Colonic mucosa (tissue), 4 donors: ENCODE measurements at places on chromosomes 5 and 9.

DNA sequence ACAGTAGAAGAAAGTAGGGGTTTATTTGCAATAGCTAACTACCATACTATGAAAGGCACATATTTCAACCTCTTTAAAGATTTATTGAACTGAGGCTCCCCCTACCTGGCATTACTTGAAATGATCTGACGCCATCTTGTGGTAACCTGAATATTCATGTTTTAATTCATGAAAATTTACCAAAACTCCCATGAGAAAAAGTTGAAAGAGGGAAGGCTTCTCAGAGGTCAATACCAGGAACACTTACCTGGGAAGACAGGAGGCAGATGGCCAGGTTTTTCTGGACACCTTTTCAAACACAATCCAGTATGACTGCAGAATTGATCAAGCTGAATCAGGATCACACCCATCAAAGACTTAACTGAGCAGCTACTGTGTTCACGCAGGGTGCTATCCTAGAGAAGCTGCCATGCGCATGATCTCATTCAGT, 9.4 kb downstream of the PRELID2 start:
- DNase-seq: no peak

DNA sequence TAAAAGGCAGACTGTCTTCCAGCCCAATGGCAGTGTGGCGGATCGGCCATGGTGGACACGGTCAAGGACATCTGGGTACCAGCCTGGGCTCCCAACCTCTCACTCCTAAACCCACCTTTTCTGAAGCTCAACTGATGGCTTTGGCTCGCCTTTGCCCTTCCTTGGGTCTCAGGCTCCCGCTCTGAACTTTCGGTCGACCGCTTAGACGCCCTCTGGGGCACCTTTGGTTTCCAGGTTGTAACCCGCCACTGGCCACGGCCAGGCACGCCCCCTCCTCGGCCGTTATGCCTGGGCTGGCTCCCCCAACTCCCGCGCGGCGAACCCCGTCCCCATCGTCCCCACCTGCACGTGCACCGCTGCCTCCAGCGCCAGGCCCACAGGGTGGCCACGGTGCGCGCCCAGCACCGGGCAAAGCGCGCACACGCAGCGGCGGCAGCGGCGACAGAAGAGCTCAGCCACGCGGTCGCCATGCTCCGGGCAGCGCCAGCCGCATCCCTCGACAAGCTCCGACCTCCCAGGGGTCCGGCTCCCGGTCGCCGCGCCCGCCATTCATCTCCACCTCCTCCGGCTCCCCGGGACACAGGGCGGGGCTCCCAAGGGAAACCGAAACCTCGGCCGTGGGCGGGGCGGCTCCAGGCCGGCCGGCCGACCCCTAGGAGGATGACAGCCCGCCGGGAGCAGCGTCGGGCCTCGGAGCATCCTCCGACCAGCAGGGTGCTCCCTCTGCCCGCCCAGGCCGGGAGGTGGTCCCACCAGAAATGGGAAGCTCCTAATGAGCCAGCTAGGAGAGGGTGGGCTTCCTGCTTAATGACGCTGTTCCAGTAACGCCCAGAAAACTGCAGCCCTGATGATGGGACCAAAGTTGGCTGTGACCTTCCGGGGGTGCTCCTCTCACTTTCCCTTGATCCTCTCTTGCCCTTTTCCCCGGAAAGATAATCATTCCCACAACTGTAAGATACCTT, at the start of gene TRIM14:
TSS of gene TRIM14 (minus strand) at position 583 of the 962 bp plus-strand sequence. CDS start at position 549, 34 bp downstream.
- peak; percentile 87 for DNase-seq

DNA sequence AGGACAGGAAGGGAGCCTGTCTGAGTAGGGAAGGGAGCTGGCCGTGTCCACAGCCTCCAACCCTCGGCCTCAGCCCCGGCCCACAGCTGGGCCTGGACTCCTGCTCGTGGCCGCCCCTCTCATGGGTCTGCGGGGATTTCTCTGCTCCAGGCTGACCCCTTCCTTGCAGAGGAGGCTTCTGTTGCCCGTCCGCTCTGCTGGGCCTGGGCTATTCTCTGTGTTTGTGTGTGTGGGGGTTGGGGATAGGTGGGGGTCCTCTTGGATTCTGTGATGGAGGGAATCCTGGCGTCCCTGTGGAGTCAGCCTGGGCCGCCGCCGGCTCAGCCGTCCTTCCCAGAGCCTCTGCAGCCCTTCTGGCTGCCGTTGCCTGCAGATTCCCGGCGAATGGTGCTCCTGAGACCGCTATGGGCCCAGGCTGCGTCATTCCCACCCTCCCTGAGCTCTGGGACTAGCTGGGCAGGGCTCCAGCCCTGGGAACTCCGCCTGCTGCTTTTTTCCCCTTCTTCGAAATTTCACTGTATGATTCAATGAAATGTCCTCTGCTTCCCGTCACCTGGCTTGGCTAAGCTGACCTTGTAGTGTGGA, 64.2 kb downstream of the FGF18 start:
- DNase-seq: peak; percentile 29

- no peak for DNase-seq
Measured at GRCh38 chr5:8879248-8879647, 666.6 kb downstream of the SEMA5A start.

DNA sequence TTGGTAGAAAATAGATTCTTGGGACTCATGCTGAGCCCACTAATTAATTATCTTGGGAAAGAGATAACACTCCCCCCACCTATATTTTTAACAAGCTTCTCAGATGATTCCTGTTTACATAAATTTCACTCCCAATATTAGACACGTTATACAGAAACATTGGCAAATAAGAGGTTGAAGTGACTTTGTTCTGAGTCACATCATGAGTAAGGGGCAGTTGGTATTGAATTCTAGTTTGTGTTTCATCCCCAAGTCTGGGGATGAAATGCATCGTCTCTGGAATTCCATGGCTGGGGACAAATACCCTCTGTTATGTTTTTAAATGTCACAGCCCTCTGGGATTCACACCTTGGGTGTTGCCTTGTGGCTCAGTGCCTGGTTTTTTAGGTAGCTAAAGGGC, 41.0 kb downstream of the BASP1 start:
- DNase-seq: no peak

- no peak for DNase-seq
Measured at GRCh38 chr9:117737721-117738226, 33.6 kb downstream of the TLR4 start.

DNA sequence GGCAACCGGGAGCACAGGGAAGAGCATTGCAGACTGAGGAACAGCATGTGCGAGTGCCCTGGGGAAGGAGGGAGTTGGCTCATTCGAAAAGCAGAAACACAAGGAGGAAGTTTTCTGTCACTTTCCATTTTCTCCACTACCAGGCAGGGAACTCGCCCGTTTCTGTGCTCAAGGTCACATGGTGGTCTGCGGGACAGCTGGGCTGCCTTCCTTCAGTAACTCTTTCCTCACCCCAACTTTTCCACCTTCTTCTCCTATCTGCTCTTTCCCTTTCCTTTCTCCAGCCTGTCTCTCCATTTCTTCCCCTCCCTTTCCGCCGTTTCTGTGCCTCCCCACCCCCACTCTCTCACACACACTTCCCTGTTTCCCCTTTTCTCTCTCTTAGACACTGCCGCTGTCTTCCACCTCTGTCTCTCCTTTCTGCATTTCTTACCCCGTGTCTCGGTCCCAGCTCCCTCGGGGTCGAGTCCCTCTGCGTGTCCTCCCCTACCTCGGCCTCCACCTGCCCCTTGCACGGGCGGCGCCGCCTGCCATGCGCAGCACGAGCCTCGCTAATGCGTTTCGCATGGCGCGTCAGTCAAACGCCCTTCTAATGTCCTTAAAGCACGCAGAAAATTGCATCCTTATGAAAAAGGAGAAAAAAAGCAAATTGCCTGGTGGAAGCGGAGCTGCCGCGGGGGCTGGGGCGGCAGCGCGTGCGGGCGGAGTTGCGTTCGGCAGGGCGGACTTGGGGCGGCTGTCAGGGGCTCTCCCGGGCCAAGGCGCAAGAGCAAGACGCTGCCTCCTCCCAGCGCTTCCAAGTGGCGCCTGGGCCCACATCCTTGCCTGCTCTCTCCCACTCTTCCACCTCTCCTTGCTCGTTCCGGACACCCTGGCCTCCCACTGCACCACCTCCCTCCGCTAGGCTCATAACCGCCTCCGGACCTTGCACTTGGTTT, 9.5 kb downstream of the BARX1 start:
- DNase-seq: peak; percentile 29

DNA sequence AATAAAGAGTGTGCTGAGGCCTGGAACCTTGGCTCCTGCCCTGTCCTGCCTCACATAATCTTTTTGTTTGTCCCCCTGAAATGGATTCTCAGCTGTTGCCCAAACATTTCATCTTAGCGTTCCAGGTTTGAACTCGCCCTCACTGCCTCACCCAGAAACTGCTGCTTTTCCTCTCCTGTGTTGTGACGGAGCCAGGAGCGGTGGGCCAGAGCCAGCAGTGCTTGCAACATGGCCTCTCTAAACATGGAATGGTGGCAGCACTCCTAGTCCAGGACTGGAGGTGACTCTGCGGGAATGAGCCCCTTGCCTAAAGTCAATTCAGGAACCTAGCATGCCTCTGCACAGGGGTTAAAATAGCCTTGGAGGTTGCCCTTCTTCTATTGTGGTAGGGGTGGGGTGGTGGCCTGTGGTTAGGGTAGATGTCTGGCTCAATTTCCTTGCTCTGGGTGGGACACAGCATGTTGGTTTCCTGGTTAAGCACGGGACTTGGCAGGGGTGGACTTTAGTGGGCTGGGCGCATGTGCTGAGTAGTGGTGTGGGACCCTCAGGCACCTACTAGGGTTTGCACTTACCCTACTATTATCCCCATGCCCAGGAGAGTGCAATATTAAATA, 101.6 kb downstream of the SLC25A46 start:
- DNase-seq: no peak

GRCh38 chr9:76905791-76906646, at the start of gene PRUNE2:
TSS of gene PRUNE2 (minus strand) at chr9:76906114. CDS start at chr9:76905963, 151 bp downstream.
- peak; percentile 80 for DNase-seq

DNA sequence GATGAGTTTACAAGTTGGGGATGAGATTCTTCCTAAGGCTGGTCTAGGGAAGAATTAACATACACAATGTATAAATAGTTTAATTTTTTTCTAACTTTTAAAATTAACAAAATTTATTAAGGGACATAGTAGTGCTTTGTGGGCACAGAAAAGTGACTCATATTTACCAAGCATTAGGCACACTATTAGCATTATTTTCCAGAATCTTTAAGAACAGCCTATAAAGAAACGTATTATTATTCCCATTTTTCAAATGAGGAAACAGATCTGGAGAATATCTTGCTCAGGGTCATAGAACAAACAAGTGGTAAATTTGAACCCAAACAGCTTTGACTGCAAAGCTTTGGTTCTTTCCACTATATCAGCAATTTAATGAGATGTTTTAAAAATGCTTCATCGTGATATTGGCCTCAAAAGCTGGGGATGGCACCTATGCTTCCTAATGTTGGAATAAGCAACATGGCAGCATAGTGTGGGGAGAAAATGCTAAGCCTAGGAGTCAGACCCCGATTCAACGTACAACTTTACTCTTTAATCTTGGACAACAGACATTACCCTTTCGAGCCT, 55.9 kb downstream of the ABCA1 start:
- DNase-seq: no peak

DNA sequence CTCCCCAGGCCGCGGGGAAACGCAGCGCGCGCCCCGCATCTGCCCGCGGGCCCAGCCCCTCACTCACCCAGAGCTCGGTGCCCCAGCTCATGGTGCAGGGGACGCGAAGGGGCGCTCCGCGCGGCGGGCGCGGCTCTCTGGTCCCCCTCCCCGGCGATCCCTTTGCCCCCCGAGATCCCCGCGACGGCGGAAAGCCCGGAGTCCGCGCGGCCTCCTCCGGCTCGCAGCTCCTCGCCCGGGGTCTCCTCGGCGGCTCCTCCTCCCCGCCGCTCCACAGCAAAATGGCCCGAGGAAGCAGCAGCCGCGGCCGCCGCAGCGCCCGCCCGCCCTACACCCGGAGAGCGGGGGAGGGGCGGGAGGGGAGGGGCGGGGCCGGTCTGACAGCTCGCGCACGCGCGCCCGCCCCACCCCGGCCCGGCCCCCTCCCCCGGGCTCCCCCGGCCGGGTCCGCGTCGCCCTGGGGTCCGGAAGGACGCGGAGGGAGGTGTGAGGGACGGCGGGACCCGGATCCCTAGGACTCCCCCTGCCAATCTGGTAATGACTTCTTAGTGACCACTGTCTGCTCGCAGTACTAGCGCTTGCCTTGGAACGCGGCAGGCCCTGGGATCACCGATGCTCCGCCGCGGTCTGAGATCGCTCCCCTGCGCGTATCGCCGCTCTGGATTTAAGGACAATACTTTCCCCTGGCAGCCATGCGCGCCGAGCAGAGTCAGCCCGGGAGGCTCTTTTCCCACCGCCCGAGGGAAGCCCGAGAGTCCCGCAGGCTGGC, at the start of gene FNBP1:
TSS of gene FNBP1 (minus strand) at position 305 of the 769 bp plus-strand sequence. CDS start at position 91, 214 bp downstream.
- peak; percentile 80 for DNase-seq

DNA sequence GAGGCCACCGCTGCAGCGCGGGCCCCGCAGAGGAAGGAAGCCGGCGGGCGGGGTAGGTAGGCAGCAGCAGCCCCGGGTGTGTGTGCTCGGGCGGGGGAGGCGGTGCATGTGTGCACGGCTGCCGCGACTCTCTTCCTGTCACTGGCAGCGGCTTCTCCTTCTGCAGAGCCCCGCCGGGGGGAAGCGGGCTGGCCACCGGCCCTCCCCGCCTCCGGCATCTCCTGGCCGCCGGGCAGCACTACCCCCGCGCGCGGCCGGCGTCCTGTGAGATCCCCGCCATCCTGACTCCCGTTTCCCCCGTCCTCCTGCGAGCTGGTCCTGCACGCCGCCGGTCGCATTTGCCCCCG, 315 bp downstream of the PIK3R1 start:
- DNase-seq: no peak

DNA sequence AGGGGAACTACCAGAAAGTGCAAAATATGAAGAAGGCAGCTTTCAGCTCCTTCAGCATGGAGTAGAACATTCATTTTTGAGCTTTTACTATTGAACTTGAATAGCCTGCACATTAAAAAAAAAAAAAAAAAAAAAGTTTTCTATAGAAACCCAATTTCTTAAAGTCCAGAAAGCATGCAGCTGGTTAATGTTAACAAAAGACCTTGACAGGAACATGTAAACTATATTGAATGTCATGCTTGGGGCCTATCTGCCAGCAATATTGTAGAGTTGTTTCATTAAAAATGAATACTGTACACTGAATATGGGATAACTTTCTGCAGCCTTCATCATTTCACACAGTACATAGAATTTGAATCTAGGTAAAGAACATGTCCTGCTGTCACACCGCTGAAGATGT, 230.6 kb downstream of the NFIB start:
- no peak for DNase-seq

- DNase-seq: no peak
Measured at GRCh38 chr5:172334196-172334595, 50.6 kb upstream of the UBTD2 start.

DNA sequence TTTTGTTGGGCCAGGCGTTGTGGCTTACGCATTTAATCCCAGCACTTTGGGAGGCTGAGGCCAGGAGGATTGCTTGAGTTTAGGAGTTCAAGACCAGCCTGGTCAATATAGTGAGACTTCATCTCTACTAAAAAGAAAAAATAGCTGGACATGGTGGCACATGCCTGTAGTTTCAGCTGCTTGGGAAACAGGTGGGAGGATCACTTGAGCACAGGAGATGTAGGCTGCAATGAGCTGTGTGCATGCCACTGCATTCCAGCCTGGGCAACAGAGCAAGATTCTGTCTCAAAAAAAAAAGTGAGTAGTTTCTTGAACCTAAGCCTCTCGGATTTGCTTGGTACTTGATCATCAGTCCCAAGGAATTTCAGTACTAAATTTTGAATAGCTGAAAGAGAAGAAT, 26.9 kb downstream of the G3BP1 start:
- no peak for DNase-seq
